ENCODE measurements at places on chromosomes 6 and 20. TPM values are rescaled to one million over a fixed set of nuclear protein-coding genes. Genes with fewer than 3 reads are reported as not detected.

Gene CST4
- not detected for total RNA-seq

Gene BPIFB1
- total RNA-seq = not detected

Gene SCRT2
- total RNA-seq = not detected

Gene C20orf141
- not detected for total RNA-seq

Gene PAK5
- total RNA-seq = 0.19 TPM

Gene NNAT
- total RNA-seq = 2.6 TPM

Gene GSTA2
- not detected for total RNA-seq

DNA sequence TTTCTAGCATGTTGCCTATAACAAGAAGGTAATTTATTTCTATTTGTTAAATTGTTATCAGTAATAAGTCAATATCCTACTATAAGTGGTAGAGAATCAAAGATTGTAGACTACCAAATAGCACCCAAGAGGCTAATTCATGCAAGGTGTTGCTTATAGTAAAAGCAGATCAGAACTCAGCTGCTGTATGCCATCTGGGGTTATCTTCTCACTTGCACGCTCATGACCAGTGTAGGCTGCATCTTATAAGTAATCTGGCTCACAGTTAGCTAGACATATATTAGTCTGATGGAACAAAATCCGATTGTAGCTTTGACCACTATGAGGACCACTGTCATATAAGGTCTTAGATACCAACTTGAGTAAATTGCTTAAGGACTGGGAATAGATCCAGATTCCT is 17.0 kb downstream of the TOP1 start:
- no peak overlapping the region for H3K4me3 ChIP-seq
- H3K4me1 ChIP-seq = peaks cover 2% of the 10 kb centered on the region
- H3K27me3 ChIP-seq = no peaks in the 10 kb centered on the region
- DNase-seq = no peak
- H3K27ac ChIP-seq = no peak overlapping the region
- H3K36me3 ChIP-seq = no peaks in the 10 kb centered on the region

GRCh38 chr6:125884634-125885371 is 71.8 kb upstream of the HINT3 start:
- peaks cover 11% of the 10 kb centered on the region for H3K36me3 ChIP-seq
- DNase-seq = no peak

DNA sequence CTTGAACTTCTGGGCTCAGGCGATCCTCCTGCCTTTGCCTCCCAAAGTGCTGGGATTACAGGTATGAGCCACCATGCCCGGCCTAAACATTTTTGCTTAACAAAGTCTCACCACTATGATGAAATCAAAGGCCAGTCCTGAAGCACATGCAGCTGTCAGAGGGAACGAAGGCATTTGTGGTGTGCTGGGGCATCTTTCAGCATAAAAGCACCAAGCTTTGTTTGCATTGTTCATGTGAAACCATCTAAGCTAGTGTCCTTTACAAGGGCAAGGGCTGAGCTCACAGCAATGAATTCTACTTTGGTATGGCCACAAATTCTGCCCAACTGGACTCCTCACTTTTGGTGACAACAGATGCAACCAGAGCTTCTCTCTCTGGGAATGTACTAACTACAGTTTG is 66.8 kb downstream of the ZFP64 start:
- no peak for DNase-seq
- H3K4me1 ChIP-seq = no peaks in the 10 kb centered on the region
- no peak overlapping the region for H3K4me3 ChIP-seq

DNA sequence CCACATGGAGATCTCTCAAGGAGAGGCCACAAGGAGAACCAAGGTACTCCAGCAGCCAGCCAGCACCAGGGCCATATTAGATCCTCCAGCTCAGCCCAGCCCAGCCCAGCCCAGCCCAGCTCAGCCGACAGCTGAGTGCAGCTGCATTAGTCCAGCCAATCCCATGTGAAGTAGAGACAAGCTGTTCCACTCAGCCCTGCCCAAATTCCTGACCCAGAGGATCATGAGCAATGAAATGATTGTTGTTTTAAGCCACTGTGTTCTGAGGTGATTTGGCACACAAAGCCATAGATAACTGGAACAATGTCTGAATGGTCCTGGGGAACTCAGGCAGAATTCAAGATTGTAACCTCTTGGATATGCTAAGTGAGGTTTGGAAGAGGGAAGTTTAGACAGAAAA is 59.5 kb upstream of the BMP2 start:
- H3K4me1 ChIP-seq = peaks cover 2% of the 10 kb centered on the region
- no peak overlapping the region for H3K27ac ChIP-seq
- no peaks in the 10 kb centered on the region for H3K36me3 ChIP-seq

DNA sequence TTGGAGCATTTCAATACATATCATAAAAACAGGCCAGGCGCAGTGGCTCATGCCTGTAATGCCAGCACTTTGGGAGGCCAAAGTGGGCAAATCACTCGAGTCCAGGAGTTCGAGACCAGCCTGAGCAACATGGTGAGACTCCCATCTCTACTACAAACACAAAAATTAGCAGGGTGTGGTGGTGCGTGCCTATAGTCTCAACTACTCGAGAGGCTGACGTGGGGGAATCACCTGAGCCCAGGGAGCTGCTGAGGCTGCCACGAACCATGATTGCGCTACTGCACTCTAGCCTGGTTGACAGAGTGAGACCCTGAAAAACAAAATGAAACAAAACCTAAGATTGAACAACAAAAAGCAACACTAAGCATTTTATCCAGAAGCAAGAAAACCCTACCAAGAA is 47.2 kb downstream of the BACH2 start:
- H3K4me1 ChIP-seq = no peaks in the 10 kb centered on the region
- no peak overlapping the region for H3K27ac ChIP-seq
- no peak overlapping the region for H3K4me3 ChIP-seq
- H3K36me3 ChIP-seq = peaks cover 3% of the 10 kb centered on the region
- no peaks in the 10 kb centered on the region for H3K27me3 ChIP-seq

DNA sequence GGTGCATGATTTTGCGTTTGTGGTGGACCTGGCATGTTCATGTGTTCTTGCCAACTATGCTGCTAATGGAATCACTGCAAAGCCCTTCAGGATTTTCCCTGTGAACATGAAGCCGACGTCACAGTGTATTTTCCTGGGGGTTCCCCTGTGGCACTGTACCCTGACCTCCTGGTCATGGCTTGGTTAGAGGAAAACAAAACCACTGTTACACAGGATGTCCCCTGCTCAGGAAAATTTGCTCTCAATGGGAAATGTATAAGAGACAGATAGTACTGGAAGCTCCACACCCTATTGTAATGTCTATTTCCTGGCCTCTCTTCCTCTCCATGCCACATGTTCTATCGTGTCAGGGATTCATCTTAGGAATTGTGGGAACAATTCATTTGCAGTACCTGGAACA is 19.7 kb downstream of the TSHZ2 start:
- no peak overlapping the region for H3K27ac ChIP-seq
- peaks cover 3% of the 10 kb centered on the region for H3K27me3 ChIP-seq
- no peak overlapping the region for H3K4me3 ChIP-seq
- no peaks in the 10 kb centered on the region for H3K4me1 ChIP-seq
- DNase-seq = no peak

DNA sequence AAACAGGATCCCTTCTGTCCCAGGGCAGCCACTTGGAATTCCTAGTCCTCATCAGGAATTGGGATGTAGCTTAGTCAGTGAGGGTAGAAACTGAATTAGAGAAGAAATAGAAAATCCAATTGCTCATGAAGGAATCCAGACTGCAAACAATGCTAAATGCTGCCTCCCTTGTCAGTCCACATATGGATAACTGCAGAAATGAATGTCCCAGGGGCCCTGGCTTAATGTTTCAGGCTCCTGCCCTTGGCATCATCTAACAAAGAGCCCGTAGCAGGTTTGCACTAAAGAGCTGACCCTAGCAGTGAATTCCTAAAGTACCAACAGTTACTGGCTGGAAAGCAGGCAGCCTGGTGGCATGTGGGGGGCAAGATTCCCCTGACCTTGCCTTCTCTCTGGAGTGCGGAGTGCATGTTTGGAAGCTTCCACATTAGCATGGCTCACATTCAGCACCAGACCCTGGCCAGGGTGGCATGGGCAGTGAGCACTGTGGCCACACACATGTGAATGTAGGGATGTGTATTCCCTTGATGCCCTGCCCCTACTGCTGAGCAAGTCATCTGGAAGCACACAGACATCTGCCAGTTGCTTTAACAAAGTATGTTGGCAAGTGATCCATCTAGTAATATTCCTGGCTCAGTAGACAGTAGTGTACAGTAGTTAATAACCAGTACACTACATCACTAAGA is 394.5 kb downstream of the CDC5L start:
- no peaks in the 10 kb centered on the region for H3K36me3 ChIP-seq
- no peaks in the 10 kb centered on the region for H3K4me1 ChIP-seq
- H3K4me3 ChIP-seq = no peak overlapping the region
- H3K27me3 ChIP-seq = no peaks in the 10 kb centered on the region
- no peak for DNase-seq

DNA sequence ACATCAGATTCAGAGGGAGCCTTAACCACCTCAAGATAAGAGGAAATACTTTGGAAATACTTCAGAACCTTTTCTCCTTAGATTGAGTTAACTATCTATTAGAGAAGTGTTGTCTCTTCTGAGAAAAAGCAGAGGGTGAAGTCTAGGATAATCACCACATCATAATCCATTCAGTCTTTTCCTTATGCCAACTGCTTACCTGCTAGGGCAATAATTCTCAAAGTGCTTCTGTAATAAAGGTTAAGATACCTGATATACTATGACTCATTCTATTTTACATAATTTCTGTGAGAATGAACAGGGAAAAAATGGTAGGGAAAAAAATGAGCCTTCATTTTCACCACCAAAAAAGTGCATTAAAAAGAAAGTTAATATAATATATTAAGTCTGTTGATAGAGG is 70.1 kb upstream of the LOC128125822 start:
- H3K4me1 ChIP-seq = no peaks in the 10 kb centered on the region
- no peak for DNase-seq
- H3K36me3 ChIP-seq = no peaks in the 10 kb centered on the region

- H3K27me3 ChIP-seq = no peaks in the 10 kb centered on the region
- no peak overlapping the region for H3K27ac ChIP-seq
- DNase-seq = no peak
- H3K4me3 ChIP-seq = no peak overlapping the region
These were observed 55.0 kb upstream of the KCNK16 start for GRCh38 chr6:39377539-39377950.

DNA sequence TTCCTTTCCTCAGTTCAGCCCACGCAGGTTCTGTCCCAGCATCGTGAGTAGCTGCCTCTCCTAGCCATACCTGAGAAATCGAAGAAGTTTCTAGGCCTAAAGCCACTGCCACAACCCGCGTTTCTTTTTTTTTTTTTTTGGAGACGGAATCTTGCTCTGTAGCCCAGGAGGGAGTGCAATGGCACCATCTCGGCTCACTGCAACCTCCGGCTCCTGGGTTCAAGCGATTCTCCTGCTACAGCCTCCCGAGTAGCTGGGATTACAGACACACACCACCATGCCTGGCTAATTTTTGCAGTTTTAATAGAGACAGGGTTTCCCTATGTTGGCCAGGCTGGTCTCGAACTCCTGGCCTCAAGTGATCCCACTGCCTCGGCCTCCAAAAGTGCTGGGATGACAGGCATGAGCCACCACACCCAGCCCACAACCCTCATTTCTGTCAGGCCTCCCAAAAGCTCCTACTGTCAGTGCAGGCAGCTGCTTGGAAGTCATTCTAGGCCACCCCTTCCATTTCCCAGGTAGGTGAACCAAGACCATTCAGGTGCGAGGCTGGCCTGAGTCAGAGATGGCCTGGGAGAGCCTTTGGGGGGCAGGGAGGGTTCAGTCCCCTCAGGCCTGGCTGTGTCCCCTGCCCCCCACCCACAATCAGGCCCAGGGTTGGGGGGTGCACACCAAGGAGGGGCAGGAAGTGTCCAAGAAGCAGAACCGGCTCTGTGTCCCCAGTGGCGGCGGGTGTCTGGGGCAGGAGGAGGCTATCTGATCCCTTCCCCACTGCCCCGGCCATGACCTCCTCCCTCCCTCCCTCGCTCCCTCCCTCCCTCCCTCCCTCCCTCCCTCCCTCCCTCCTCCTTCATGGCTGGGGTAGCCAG is 47.2 kb downstream of the NOL4L start:
- no peak overlapping the region for H3K4me3 ChIP-seq
- H3K4me1 ChIP-seq = no peaks in the 10 kb centered on the region
- no peaks in the 10 kb centered on the region for H3K36me3 ChIP-seq
- H3K27ac ChIP-seq = no peak overlapping the region
- no peak for DNase-seq
